ENCODE measurements at places on chromosomes 16 and 17. TPM values are rescaled to one million over a fixed set of nuclear protein-coding genes. Genes with fewer than 3 reads are reported as not detected.

COASY gene
- 93.9 TPM for polyA plus RNA-seq

KRT24 gene
- 5.8 TPM for polyA plus RNA-seq

CDH3 gene
- 62.4 TPM for polyA plus RNA-seq

BFAR gene
- polyA plus RNA-seq, result 44.6 TPM

NPTX1 gene
- 2.1 TPM for polyA plus RNA-seq
